Stimulated activated CD8-positive, alpha-beta memory T cell treated with anti-CD3 and anti-CD28 coated beads, Interleukin-4, amount 100 ng/mL, for 24 hours (primary cell): ENCODE measurements at places on chromosomes 12 and 14.

GRCh38 chr12:29287622-29288021 is 93.3 kb downstream of the ERGIC2 start:
- DNase-seq, result no peak

DNA sequence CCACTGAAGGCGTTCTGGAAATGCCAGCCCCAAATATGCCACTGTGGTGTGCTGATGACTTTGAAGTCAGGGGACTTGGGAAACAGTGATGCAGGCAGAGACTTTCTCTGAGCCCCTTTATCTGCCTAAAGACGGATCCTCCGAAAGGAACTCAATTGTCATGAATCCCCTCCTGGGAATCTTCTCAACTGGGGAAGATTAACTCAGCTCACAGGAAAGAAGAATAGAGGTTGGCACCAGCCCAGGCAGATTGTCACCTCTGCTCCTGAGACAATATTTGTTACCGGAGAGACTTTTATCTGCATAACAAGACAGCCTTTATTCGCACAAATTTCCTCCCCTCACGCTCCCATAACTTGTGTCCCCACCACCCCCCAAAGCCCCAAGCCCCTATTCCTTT is 414.4 kb downstream of the FUT8 start:
- no peak for DNase-seq

DNA sequence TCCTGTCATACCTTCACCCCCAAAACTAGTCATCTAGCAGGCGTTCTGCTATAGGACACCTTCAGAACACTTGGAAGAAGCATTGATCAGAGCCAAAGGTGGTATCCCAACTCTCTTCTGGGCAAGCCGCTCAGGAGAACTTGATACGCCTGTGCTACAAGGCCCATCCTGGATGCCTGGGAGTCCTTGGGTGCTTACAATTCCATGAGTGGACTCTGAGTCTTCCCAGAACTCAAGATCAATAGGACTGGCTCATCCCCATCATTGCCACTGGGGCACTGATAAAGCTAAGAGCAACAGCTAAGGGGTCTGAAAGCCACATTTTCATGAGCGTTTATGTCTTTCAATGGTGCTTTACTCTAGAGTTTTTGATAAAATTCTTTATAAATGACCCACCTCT is 1.9 kb downstream of the SPTB start:
- no peak for DNase-seq

DNA sequence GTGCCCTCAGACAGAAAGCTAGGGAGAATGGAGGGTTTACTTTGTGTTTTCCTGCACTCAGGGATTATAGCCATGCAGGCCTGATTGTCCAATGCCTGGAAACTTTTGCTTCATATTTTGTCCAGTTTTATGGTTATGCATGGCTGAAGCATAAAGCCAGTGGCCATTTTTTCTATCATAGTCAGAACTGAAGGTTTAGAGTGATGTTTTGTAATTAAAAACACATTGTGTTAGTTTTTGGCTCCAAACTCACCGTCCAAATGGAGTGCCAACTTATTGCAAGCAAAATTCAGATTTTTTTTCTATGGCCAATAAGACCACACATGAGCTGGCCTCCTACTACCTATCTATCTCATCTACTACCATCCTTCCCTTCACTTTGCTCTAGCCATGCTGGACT is 40.2 kb upstream of the ATP2B1 start:
- DNase-seq, result no peak

- DNase-seq, result no peak
Observed at GRCh38 chr12:12779529-12779928, 5.9 kb upstream of the APOLD1 start.

DNA sequence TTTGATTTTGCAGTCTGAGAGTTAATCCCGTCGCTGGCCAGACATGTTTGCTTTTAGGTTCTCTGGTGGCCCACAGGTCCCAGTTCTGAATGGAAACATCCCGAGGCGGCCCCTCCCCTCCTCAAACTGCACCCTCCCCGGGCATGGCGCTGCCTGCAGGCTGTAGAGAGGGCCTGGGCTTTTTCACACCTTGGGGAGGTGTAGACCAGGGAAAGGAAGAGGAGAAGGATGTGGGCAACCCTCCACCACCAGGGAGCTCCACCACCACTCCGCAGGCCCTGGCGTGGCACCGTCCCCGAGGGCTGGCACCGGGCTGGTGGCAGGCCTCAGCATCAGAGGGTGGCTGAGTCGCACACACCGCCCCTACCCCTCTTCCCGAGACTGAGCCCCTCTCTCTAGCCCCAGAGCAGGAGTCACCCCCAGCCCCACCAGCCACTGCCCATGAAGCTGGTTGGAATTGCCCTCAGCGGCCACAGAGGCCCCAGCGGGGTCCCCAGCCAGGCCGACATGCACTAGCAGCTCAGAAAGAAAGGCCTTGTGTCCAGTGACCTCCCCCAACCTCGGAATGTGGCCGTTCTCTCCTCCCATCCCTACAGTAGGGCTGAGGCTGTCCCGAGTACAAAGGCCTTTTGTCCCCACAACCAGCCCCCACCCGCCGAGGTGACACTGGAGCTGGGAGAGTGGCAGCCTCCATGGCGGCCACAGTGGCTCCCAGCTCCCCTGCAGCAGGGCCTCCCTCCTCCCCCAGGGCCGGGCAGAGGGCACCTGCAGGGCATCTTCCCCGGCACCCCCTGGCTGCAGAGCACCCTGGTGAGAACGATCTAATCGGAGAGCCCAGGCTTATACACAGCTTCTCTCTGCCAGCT is 23.5 kb upstream of the INF2 start:
- DNase-seq, result no peak

GRCh38 chr12:75481774-75482173 is 1.2 kb downstream of the GLIPR1 start:
- no peak for DNase-seq

GRCh38 chr14:103545219-103545914 is 16.4 kb downstream of the TRMT61A start:
- DNase-seq, result no peak

DNA sequence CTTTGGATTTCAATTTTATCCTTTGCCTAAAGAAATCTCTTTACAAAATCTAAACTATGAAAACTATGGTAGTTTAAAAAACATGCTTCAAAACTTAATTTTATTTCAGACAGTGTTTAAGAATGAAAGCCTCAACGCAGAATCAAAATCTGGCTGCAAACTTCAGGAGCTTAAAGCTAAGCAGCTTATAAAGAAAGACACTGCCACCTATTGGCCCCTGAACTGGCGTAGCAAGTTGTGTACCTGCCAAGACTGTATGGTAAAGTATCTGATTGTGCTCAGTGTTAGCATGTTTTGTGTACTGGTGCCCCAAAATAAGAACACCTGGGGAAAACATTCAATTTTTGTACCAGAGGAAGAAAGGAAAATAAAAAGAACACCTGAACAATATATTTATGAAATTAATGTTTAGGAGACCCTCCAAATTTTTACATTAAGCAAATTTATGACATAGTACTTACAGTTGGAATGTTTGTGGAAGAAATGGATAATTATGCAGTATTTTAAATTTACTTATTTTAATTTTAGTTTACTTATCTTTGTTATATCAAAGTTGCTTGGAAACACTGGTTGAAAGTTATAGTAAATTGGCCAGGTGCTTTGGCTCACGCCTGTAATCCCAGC is 12.2 kb downstream of the UBR7 start:
- no peak for DNase-seq
